Right ventricle myocardium superior (tissue), 1 donor: ENCODE measurements at places on chromosomes 11 and 22.

DNA sequence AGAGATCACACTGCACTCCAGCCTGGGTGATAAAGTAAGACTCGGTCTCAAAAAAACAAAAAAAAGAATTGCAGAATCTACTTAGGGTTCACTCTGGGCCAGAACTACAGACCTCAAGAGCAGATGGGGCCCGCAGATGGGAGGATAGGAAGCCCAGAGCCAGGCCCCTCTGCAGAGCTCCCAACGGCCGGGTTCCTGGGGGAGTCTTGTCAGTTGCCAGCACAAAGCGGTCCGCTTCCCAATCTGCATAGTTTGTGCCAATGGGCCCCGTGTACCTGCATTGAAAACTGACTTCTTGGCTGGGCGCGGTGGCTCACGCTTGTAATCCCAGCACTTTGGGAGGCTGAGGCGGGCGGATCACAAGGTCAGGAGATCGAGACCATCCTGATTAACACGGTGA, 1.7 kb upstream of the CHID1 start:
- no peak for DNase-seq

- peak; percentile 93 for DNase-seq
Observed at GRCh38 chr11:2825261-2825888, 60.2 kb downstream of the CDKN1C start.

- no peak for DNase-seq
Observed at GRCh38 chr22:34842630-34843029, 223.3 kb upstream of the ISX start.

DNA sequence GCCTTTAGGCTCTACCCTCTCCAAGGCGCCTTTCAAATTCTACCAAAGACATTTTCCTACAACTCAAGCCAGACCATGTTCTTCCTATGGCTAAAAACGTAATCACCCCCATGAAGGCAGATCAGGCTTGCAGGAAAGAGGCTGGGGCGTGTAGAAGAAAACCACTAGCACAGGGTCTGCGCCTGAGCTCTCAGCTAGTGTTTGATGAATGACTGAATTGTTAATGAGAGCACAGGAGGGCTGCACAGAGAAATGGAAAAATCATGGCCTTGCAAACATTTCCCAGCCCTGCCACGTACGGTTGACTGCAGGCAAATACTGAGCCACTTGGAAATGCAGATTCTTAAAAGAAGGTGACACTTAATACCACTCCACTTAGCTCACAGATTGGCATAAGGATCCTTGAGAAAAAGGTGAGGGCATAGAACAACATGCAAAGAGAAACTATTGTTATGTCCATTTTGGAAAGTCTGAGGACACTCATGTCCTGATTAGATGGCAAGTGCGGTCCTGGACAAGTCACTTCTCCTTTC, 148.6 kb downstream of the NXPE2 start:
- no peak for DNase-seq

DNA sequence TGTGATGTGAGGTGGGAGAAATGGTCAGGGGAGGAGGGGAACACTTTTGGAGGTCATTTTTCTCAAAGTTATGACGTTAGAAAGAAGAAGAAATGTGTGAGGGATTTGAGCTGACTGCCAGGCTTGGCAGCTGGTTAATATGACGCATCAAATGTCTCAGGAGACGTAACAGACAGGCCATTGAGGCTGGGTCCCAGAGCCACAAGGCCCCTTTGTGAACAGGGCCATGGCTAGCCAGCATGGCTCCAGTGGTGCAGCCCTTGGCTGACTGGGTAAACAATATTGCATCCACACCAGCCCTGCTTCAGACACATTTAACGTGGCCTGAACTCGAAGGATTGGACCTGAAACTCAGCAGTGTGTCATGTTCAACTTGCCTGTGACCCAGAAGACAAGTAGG, 34.3 kb downstream of the AMOTL1 start:
- no peak for DNase-seq

DNA sequence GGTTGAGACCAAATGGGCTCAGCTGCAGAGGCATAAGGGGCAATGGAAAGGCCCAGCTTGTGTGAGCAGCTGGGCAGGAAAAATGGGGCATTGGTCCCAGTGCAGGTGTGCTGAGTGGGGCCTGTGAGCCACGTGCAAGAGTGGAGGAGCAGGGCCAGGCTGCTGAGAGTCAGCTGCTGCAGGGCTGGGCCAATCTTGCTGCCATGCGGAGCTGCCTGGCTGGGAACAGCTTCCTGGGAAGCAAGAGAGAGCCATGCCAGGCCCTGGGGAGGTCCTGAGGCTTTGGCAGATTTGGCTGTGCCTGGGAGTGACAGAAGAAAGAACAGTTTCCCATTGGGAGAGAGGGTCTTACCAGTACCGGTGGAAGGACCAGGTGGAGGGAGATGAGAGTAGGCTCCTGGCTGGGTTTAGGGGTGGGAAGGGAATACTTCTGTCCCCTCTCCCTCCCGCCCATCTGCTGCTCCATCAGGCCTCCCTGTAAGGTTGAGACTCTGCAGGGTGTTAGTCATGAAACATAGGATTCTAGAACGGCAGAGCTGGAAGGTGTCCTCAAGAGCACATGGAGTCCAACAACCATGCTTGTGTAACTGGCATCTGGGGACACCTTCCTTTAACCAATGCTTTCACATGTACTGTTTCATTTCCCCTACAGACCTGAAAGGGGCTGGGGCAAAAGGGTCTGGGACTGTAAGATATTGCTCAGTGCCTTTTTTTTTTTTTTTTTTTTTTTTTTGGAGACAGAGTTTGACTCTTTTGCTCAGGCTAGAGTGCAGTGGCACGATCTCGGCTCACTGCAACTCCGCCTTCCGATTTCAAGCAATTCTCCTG, 10.4 kb downstream of the SEPTIN3 start:
- DNase-seq, result no peak

DNA sequence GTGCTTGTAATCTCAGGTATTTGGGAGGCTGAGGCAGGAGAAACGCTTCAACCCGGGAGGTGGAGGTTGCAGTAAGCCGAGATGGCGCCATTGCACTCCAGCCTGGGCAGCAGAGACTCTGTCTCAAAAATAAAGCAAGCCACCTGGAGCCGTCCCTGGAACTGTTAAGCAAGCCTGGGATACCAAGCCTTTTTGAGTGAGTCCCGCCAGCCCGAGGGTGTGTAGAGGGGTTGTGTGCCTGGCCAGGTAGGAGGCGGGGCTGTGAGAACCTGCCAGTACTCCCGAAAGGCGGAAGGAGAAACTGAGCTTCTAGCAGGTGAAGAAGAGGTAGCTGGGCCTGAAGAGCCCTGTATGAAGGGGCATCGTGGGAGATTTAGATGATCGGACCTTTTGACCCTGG, 52.4 kb downstream of the TRIOBP start:
- no peak for DNase-seq

GRCh38 chr11:100855466-100856067, 168.5 kb downstream of the ARHGAP42 start:
- no peak for DNase-seq

- DNase-seq, result peak; percentile 94
Observed at GRCh38 chr11:64846998-64847666, 2.7 kb upstream of the CDC42BPG start.

DNA sequence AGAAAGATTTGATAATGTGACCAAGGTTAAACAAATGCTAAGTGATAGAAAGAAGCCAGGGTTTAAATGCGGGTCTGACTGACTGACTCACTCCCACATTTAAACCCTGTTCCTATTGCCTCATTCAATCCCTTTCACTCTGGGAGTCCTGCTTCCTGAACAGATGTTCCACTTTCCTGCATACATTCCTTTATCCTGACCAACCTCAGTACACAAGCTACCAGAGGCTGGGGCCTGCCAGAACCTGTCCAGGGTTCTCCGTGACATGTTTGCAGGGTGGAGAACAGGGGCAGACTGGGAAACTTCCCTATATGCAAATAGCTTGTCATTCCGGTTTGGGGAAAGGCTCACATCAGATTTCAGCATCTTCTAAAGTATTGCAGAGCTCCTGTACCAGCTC, 3.0 kb upstream of the ANKK1 start:
- no peak for DNase-seq

- DNase-seq, result no peak
Observed at GRCh38 chr22:43910178-43910695, 13.4 kb upstream of the PNPLA3 start.

DNA sequence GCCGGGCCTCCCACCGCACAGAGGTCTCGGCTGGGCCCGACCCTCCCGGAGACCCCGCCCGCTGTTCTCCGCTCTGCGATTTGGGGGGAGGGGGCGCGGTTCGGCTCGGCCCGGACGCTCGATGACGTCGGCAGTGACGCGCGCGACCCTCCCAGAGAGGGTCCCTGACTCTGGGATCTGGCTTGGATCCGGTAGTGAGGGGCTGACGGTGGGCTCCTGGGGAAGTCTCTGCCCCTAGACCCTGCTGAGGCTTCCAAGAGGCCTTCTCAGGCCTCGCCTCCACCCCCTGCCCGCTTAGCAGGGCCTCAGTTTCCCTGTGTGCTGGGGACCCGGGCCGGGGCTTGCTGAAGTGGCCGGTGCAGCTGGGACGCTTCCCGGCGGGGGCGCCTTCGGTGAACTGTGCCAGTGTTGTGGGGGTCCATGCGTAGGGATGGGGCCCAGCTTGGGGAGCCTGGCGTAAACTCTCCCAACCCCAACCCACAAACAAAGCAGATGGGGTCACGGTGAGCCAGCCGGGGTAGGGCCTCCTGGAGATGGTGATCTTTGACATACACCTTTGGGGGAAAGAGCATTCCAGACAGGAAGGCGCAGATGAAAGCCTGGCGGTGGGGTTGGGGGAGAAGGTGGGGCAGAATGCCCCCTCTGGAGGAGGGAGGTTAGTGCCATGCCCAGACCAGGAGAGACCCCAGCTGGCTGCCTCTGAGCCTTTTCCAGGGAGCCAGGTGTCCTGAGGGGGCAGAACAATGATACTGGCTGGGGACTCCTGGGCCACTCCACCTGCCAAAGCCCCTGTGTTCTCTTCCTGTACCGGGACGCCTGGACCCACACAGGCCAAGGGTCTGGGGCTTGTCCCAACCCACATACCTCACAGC, 1.0 kb downstream of the B4GALNT4 start:
- DNase-seq, result peak; percentile 40

- peak; percentile 22 for DNase-seq
Observed at GRCh38 chr11:293271-293851, 4.4 kb downstream of the PGGHG start.

DNA sequence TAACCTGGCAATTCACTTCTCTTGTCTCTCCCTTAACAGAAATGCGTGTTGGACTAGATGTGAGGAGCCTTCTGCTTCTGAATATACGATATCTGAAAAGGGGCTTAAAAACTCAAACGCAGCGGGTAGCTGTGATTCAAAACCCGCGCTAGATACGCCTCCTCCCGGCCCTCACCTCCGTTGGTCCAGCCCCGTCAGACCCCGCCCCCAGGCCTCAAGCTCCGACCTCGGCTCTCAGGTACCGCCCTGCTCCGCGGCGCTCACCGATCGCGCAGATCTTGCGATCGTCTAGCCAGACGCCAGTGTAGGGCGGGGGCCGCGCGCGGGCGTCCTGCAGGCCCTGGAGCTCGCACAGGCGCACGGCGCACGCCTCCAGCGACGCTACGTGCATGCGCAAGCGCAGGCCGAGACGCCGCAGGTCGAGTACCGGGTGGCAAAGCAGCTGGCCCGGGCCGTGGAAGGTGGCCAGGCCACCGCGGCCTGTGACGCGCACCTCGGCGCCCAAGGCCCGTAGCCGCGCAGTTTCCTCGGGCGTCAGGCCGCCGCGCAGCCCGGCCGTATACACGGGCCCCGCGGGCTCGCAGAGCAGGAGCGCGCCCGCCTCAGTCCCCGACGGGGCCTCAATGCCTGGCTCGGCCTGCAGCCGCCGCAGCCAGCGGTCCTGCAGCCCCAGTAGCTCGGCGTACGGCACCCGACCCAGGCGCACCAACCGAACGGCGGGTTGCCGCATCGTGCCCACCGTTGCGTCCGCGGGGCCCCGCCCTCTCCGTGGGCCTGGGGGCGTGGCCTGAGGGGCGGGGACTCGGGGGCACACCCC, at the start of gene LIPT2:
Gene LIPT2, minus strand, starts transcription at position 751 of the 817 bp plus-strand sequence. Its CDS starts 21 bp downstream, at position 730.
- DNase-seq, result peak; percentile 99

- DNase-seq, result no peak
Observed at GRCh38 chr11:134562941-134563471, 151.0 kb upstream of the B3GAT1 start.

DNA sequence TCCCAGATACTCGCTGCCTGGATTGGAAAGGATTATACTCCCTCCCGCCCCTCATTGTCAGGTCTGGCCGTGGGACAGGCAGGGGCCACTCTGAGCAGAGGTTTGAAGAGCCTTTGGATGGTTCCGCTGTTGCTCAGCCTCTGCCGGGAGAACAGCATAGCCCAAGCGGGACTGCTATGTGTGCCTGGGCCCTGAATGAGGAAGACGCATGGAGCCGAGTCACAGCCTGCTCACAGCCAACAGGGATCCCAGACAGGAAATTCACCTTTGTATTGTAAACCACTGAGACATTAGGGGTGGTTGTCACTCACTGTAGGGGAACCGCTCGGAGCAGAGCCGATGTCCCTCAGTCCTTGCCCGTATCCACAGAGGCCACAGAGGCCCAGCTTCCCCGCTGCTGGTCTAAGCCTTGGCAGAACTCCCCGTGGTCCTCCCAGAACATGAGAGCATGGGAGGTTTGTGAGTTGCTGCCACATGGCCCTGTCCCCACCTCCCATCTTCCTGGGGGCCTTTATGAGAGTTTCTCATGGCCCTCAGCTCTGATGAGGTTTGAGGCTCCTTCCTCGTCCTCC, 10.7 kb upstream of the FAM118A start:
- no peak for DNase-seq

GRCh38 chr11:123301696-123302400, 106.8 kb upstream of the CLMP start:
- DNase-seq, result peak; percentile 73

- DNase-seq, result no peak
Observed at GRCh38 chr11:106959386-106959785, 58.9 kb downstream of the GUCY1A2 start.
